ENCODE measurements at places on chromosomes 7 and 10.

GRCh38 chr10:1552406-1552805, 184.9 kb downstream of the ADARB2 start:
- DNase-seq, result no peak

DNA sequence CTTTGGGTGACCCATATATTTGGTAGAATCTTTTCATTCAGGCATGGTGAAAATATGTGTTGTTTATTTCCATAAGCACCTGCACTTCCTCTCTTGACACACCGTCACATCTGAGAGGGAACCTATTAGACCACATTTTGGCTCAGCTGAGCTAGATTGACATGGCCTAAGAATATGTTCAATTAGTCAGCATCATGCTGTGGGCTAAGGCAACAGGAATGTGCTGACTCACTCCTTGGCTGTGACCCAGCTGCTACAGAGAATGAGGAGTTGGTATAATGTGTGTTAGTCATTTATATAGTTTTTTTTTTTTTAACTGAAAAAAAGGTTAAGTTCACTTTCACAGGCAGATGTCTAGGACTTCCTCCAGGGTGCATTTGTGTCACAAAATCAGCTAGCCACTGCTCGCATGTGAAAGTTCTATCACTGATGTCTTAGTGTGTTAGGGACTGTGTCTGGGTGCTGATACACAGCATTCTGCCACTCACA, 180.6 kb downstream of the SEMA3E start:
- peak; percentile 98 for DNase-seq

- no peak for DNase-seq
Measured at GRCh38 chr7:98058186-98058585, 48.5 kb upstream of the LMTK2 start.

- peak; percentile 51 for DNase-seq
Measured at GRCh38 chr7:98619450-98620321, 2.6 kb downstream of the NPTX2 start.

- no peak for DNase-seq
Measured at GRCh38 chr10:74071157-74071556, 73.2 kb downstream of the VCL start.

- peak; percentile 43 for DNase-seq
Measured at GRCh38 chr10:30493609-30494530, 59.9 kb downstream of the MAP3K8 start.

DNA sequence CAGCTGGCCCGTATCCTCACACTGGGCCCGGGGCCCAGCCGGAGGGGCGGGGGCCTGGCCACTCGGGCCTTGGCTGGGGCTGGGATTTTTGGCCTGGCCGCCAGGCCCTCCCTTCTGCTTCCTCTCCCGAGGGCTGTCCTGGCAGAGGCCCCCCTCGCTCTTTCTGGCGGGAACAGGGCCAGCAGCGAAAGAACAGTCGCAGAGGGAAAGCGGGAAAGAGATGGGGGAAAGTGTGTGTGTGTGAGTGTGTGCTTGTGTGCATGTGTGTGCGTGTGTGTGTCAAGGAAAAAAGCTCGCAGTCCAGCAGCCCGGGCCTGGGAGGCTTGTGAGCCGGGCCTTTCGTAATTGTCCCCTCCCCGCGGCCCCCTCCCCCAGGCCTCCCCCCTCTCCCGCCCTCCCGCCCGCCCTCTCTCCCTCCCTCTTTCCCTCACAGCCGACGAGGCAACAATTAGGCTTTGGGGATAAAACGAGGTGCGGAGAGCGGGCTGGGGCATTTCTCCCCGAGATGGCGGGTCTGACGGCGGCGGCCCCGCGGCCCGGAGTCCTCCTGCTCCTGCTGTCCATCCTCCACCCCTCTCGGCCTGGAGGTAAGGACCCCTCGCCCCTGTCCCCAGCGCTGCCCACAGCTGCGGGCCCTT, at the start of gene ELN:
Gene ELN, plus strand, starts transcription at position 491 of the 638 bp plus-strand sequence. Its CDS starts 15 bp downstream, at position 506.
- DNase-seq, result no peak

DNA sequence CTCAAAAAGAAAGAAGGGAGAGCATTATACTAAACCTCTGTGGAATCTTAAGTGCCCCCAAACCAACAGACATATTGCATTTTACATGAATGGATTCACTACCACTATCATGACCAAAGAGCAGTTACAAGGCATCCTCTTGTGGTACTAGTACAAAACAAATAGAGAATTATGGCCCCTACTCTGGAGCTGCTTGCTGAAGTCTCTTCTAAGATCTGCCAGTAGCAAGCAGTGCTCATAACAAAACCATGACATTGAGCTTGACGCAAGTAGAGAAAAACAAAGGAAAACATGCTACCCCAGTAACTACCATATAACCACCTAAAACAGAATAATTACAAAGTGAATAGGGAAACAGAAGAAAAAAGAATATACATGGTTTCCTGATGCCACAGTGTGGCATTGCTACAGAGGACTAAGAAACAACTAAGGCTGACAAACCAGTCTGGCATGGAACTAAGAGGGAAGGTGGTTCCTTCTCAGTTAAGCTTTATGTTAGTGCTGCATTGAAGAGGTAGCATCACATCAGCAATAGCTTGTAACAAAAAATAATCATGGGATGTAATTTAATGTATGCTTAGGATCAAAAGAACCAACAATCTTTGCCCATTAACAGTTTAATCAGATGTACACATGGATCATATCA, 150.2 kb upstream of the AGR3 start:
- no peak for DNase-seq

DNA sequence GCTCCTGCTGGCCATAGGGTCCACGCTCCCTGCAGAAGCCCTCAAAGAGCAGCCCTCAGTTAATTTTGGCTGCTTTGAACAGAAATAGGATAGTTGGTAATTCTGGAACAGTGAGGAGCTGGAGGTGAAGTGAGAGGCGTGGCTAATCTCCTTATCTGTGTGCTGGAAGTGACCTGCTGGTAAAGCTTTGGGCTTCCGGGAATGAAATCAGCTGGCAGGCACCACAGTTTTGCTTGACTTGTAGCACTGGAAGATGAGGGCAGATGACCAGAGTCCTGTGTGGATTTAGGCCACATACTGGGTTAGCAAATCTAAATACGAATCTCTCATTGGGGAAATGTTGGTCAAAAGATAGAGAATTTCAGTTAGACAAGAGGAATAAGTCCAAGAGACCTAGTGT, 10.2 kb downstream of the ATP6V0E2 start:
- DNase-seq, result no peak

GRCh38 chr7:77450613-77451012, 34.5 kb upstream of the GSAP start:
- DNase-seq, result no peak

GRCh38 chr10:132973903-132974241, 31.5 kb upstream of the CFAP46 start:
- no peak for DNase-seq

- DNase-seq, result peak; percentile 94
Measured at GRCh38 chr10:72242675-72243074, 26.6 kb upstream of the ASCC1 start.

- peak; percentile 58 for DNase-seq
Measured at GRCh38 chr10:28130267-28130666, 131.4 kb upstream of the ODAD2 start.

GRCh38 chr10:130221456-130222375, 85.5 kb downstream of the GLRX3 start:
- no peak for DNase-seq

DNA sequence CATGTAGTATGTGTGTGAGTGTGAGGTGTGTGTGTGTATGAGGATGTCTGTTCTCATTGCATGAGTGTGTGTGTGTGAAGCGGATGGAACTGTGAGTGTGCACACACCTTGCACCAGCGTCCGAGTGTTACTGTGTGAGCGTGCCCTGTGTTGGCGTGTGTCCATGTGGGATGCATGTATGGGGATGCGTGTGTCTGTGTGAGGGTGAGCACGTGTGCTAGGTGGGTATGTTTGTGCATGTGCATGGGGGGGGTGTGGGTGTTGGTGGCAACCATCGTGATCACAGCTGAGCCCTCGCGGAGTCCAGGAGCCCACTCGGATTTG, 6.4 kb downstream of the KNDC1 start:
- no peak for DNase-seq

DNA sequence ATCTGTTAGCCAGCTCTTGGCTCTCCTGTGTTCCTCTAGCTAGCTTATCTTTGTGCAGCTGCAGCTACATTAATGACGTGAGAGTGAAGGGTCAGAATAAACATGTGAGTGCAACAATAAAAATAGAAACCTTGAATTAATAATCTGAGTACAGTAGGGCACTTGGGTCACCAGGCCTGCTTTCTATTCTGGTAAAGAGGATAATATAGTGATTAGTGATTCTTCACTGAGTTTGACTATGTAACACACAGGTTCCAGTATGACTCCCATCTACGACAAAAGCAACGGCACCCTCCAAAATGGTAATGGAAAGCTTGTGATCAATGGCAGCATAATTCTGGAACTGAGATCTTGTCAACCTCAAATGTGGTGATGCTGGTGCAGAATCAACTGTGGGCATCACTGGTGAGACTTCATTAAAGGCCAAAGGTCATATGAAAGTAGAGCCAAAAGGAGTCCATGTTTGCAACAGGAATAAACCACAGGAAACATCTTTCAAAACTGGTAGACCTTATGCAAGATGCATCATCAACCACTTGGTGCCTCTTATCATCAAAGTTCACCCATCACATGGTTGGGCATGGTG, 77.6 kb downstream of the NRBF2 start:
- no peak for DNase-seq

DNA sequence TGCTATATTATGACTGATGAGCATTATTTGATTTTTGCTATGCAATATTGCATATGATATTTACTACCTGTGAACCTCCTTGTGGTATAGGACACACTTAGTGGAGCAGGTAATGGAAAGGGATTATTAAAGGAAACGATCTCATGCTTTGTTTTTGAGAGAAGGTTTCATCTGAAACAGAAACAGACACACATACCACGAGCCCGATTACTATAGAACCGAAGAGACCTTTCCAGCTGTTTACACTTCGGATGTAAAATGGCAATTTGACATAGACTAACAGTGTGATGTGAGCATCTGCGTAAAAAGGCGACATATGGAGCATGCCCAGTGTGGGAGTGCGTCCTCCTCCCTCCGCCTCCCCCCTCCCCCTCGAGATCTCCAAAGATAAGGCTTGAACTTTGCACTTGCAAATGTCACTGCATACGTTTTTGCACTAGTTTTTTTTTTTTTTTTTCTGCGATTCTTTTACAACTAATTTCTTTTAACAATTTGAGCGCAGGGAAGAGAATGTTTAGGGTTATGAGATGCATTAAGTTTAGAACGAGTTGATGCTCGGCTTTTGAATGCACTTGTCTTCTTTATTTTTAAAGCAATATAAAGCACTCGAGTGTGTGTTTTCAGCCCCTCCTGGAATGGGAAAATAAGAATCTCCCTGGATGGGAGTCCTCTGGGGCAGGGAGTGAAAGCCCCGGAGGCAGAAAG, 251.0 kb downstream of the NSUN6 start:
- DNase-seq, result no peak

DNA sequence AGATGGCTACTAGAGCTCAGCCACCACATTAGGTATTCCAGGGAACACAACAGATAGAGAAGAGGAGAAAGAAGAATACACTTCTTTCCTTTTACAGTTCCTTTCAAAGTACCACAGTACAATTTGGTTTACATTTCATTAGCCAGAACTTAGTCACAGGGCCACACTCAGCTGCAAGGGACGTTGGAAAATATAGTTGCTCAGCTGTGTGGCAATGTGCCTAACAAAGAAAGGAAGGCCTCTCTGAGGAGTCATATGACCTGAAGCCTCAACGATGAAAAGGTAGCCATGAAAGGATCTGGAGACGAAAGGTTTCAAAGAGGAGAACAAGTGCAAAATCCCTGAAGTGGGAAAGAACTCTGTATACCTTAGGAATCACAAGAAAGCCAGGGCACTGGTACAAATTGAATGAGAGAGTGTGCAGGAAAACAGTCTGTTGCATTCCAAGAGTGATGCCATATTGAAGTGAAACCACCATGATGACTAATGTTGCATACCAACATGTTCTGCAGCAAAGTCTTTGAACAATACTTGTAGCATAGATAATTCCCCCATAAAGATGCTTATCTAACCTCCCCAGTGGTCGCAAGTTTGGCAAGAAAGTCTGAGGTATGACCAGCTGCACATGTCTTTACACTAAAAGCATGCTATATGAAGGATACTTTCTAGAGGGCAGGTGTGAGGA, 278.9 kb downstream of the HPSE2 start:
- DNase-seq, result no peak

- DNase-seq, result peak; percentile 55
Measured at GRCh38 chr7:29194594-29195427, at the start of gene CHN2. TSS of gene CHN2 (plus strand) at chr7:29194775.

DNA sequence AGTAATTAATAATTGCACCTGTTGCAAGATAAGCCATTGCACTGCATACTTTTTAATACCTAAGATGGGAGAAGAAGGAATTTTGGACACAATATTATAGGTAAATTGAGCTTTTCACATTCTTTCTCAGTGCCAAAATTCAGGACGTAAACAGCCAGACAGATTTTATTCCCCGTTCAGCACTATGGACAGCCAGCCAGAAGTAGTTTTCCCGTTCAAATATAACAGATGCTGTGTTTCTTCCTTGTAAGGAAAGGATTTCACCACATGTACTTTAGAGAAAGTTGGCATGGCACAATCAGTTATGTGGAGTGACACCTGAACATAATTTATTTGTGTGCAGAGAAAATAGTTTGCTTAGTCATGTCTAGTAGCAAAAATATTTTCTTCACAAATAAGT, 34.8 kb downstream of the SEMA3E start:
- DNase-seq, result no peak

GRCh38 chr7:55502124-55502857, 70.0 kb downstream of the VOPP1 start:
- DNase-seq, result no peak

- DNase-seq, result no peak
Measured at GRCh38 chr10:2851566-2851965, 215.8 kb upstream of the PFKP start.

DNA sequence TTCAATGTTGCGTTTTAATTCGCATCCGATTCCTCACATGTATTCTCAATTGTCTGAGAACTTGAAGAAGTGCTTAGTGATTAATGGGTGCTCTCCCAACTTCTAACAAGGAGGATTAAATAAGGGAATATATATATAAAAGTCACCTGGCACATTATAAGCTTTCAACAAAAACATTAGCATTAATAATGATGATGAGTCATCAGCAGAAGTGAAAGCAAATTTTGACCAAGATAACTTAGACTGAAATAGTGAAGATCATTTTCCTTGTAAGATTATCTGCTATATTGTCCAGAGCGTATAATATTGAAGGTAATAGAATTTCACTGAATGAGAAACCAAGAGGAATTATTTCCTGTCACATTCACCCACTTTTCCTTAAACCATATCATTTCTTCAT, 8.5 kb downstream of the ASAH2 start:
- no peak for DNase-seq

DNA sequence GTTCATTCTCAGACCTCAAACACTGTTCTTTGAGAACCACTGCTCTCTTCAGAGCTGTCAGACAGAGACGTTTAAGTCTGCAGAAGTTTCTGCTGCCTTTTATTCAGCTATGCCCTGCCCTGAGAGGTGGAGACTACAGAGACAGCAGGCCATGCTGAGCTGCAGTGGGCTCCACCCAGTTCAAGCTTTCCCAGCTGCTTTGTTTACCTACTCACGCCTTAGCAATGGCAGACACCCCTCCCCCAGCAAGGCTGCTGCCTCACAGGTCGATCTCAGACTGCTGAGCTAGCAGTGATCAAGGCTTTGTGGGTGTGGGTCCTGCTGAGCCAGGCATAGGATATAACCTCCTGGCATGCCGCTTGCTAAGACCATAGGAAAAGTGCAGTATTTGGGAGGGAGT, 80.5 kb upstream of the CYP2C9 start:
- no peak for DNase-seq

- DNase-seq, result peak; percentile 4
Measured at GRCh38 chr10:24989867-24990266, 26.1 kb downstream of the ENKUR start.
